Stimulated activated CD8-positive, alpha-beta memory T cell treated with anti-CD3 and anti-CD28 coated beads, Interleukin-12 subunit alpha, Interleukin-12 subunit beta, amount 100 ng/mL, for 1 hour (primary cell): ENCODE measurements at places on chromosomes 5 and 9.
A peak's percentile ranks its signal among the peaks of the same experiment; 100 is the strongest.

- DNase-seq, result no peak
Measured at GRCh38 chr5:75202935-75203334, 33.7 kb downstream of the ANKRD31 start.

GRCh38 chr5:79261897-79262296, 26.0 kb downstream of the JMY start:
- DNase-seq, result no peak

DNA sequence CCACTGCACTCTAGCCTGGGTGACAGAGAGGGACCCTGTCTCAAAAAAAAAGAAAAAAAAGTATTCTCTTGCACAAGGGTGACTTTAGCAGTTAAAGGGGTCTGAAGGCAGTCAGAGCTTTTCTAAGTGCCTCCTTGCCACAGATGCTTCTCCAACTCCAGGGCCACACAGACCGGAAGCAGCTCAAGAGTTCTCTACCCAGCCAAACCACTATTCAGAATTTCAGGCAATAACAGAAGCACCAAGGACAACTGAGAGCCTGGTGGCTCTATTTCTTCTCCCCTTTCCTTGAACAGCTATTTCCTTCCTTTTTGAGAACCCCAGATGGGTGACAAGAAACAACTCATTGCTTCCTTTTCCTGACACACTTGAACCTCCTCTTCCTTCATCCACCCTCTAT, 2.2 kb downstream of the FAM219A start:
- no peak for DNase-seq

- no peak for DNase-seq
Measured at GRCh38 chr9:110999379-110999778, 38.9 kb downstream of the LPAR1 start.

DNA sequence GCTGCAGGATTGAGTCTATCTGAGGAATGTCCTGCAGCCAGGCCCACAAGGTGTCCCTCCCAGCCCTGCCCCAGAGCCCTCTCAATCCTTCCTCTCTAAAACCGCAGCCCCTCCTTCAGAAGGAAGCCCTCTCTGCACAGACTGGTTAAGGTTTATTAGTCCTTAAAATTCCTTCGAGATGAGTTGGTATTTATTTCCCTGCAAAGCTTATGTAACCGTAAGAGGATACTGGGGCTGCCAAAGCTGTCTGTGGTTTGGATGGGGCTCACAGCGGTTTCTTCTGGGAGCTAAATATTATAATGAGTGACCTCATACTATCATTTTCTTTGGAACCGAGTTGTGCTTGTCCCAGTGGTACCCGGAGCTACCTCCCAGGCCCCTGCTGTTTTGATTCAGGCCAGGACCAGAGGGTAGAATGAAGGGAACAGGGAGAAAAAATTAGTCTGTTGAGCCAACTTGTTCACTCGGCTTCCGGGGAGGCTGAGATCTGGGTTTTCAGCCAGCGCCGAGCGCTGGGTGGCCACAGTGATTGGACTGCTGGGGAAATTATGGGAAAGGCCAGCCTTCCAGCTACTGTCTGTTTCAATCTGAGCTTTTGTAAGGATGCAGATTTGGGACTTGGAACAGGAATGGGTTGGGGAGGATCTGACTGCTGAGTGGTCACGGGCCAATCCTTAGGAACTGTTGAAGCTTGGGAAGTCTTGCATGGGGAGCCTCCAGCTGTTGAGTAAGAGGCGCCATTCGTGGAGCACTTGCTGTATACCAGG, 107.5 kb downstream of the NDFIP1 start:
- no peak for DNase-seq

DNA sequence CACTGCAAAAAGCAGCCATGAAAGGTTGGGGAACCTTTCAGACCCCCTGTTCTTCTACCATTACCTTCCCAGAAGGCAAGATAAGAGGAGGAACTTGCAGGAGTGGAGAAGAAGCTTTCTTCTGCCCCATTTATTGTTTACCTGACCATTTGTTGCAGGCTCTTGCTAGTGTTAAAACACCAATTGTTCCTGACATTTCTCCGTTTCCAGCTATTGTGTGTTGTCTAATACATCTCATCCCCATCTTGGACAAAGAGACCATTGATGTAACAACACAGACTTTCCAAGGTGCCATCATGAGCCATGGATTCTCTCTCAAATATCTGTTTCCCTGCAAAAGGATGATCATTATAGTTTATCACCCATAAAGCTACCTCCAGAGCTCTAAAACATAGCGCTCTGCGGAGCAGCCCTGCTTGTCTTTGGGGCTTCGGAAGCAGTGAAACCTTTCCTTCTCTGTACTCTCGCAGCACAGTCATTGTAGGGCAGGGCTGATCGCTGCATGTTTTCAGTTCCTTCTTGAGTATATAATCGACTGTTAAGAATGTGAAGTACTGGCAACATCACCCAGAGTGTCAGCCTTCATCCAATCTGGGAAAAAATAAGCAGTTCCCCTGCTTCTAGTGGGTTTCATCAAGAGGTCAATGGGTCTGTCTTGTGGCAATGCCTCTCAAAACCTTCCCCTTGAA, 680.0 kb downstream of the SEMA5A start:
- no peak for DNase-seq

DNA sequence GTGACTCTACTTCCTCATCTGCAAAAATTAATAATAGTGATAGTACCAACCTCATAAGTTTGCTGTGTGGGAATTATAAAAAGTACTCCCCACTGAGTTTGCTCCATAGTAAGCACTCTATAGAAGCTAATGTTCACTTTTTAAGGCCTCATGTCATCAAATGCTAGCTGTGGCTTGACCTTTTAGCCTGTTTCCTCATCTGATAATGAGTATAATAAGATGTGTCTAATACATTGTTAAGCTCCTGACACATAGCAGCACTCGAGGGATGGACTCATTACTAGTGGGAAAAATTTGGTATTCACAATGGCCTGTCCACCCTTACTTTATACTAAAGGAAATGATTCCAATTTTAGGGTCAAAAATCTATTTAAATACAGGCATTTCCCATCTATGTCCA, 26.1 kb upstream of the CAST start:
- DNase-seq, result no peak

GRCh38 chr5:90473396-90474234, 956 bp downstream of the MBLAC2 start:
- no peak for DNase-seq

DNA sequence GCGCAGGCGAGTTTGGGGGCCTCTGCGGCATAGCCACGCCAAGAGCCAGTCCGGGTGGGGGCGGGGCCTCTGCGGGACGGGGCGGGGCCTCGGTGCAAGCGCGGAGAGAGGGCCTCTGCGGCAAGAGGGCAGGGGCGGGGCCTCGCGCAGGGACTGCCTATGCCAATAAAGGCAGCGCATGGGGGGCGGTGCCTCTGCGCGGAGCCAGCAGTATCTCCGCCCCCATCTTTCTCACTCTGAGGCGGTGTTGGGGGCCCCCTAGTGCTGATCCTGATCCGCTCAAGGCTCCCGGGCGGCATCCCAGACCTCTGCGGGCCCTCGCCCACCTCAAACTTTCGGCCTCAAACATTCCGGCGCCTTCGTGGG, 9.2 kb upstream of the GPRIN1 start:
- DNase-seq, result peak; percentile 43

- DNase-seq, result no peak
Measured at GRCh38 chr5:40524677-40525076, 155.0 kb upstream of the PTGER4 start.

DNA sequence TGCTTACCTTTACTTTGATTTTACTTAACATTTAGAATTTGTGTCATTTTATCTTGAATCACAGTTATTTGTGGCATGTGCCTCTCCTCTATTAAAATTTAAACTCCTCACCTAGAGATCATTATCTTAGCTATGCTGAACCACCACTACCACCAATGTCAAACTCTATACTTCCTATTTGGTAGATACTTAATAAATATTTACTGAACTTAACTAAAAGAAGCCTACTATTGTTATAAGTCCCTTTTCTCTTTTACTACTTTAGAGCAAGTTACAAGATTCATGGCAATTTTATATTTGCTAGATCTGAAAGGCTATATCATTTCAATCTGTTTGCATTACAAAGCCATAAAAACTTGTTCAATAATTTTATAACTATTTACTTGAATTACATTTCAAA, 273.3 kb upstream of the CCNH start:
- no peak for DNase-seq

GRCh38 chr9:121527371-121527770, 27.7 kb upstream of the GGTA1 start:
- DNase-seq, result no peak
